Esophagus squamous epithelium (tissue), 5 donors: ENCODE measurements at places on chromosomes 4 and X. TPM values are rescaled to one million over a fixed set of nuclear protein-coding genes. Genes with fewer than 3 reads are reported as not detected.

- H3K4me3 ChIP-seq: no peak overlapping the region
- no peak overlapping the region for H3K27ac ChIP-seq
- H3K27me3 ChIP-seq: no peaks in the 10 kb centered on the region
- no peak for DNase-seq
- peaks cover 4% of the 10 kb centered on the region for H3K4me1 ChIP-seq
- no peaks in the 10 kb centered on the region for H3K36me3 ChIP-seq
These were observed 21.9 kb downstream of the IL15 start for GRCh38 chr4:141658309-141658708.

The GABRB1 gene
- total RNA-seq: not detected

GRCh38 chr4:6824071-6824470 is 41.5 kb downstream of the KIAA0232 start:
- H3K4me3 ChIP-seq: no peak overlapping the region
- H3K4me1 ChIP-seq: no peaks in the 10 kb centered on the region
- H3K27me3 ChIP-seq: no peaks in the 10 kb centered on the region
- H3K27ac ChIP-seq: no peak overlapping the region

- H3K27ac ChIP-seq: peak overlapping the region; percentile 73
- no peaks in the 10 kb centered on the region for H3K36me3 ChIP-seq
- no peak overlapping the region for H3K4me3 ChIP-seq
- no peak for DNase-seq
- no peaks in the 10 kb centered on the region for H3K27me3 ChIP-seq
These were observed 18.6 kb downstream of the CLCN4 start for GRCh38 chrX:10175319-10175871.

DNA sequence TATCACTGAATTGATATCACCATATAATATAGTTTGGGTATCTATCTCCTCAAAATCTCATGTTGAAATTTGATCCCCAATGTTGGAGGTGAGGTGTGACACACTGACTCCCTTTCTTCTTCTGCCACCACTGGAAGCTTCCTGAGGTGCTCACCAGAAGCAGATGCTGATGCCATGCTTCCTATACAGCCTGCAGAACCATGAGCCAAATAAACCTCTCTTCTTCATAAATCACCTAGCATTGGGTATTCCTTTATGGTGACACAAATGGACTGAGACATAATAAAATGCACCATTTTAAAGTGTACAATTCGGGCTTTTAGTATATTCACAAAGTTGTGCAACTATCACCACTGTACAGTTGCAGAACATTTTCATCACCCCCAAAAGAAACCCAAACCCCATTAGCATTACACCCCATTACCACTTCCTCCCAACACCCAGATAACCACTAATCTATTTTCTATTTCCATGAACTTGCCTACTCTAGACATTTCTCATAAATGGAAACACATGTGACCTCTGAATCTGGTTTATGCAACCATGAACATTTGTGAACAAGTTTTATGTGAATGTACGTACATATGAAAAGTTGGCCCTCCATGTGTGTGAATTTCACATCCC is 148.9 kb downstream of the OPHN1 start:
- H3K36me3 ChIP-seq: no peaks in the 10 kb centered on the region
- no peak overlapping the region for H3K4me3 ChIP-seq
- no peak for DNase-seq
- no peaks in the 10 kb centered on the region for H3K27me3 ChIP-seq
- H3K27ac ChIP-seq: no peak overlapping the region

The CDKL2 gene
- total RNA-seq: 0.23 TPM

GRCh38 chr4:47654972-47655693 is 170.1 kb downstream of the ATP10D start:
- H3K36me3 ChIP-seq: no peaks in the 10 kb centered on the region
- no peak overlapping the region for H3K27ac ChIP-seq
- H3K4me1 ChIP-seq: no peaks in the 10 kb centered on the region
- H3K4me3 ChIP-seq: no peak overlapping the region
- H3K27me3 ChIP-seq: no peaks in the 10 kb centered on the region

DNA sequence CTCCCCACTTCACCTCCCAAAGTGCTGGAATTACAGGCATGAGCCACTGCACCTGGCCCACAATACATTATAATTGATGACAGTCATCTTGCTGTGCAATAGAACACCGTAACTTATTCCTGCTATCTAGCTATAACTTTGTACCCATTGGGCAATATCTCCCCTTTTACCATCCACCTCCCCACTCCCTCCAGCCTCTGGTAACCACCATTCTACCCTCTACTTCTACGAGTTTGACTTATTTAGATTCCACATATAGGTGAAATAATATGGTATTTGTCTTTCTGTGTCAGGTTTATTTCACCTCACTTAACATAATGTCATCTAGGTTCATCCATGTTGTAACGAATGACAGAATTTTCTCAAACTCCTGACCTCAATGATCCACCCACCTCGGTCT is 8.2 kb upstream of the TEX11 start:
- no peaks in the 10 kb centered on the region for H3K36me3 ChIP-seq
- no peak for DNase-seq
- no peaks in the 10 kb centered on the region for H3K4me1 ChIP-seq
- no peak overlapping the region for H3K27ac ChIP-seq

The EFHC2 gene
- 3.1 TPM for total RNA-seq

- H3K4me3 ChIP-seq: no peak overlapping the region
- H3K27ac ChIP-seq: no peak overlapping the region
- DNase-seq: no peak
- no peaks in the 10 kb centered on the region for H3K4me1 ChIP-seq
- no peaks in the 10 kb centered on the region for H3K36me3 ChIP-seq
These were observed 136.1 kb upstream of the WDFY3 start for GRCh38 chr4:85102606-85103005.

The HSPA4L gene
- 19.8 TPM for total RNA-seq

- DNase-seq: no peak
- H3K4me1 ChIP-seq: no peaks in the 10 kb centered on the region
- no peaks in the 10 kb centered on the region for H3K36me3 ChIP-seq
- H3K27ac ChIP-seq: no peak overlapping the region
- H3K27me3 ChIP-seq: no peaks in the 10 kb centered on the region
These were observed 486.4 kb upstream of the RPS6KA3 start for GRCh38 chrX:20753076-20753475.

DNA sequence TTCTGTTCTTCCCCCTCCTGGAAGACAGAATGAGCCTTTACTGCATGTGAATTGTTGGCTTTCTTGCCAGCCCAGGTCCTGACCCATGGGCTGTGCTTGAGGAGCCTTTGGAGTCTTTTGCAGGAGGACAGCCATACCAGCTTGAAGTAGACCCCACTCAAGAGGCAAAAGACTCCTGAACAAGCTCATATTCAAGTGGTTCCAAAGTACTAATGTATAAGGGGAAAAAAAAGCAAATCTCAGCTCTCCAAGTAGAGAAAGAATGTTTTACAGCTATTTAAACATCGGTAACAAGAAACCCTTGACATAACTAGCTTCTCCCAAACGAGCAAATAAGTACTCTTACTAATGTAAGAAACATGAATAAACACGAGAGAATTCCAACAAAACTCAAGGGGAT is 174.9 kb upstream of the MXRA5 start:
- no peak for DNase-seq
- no peak overlapping the region for H3K4me3 ChIP-seq
- no peak overlapping the region for H3K27ac ChIP-seq
- H3K36me3 ChIP-seq: no peaks in the 10 kb centered on the region

- H3K27me3 ChIP-seq: no peaks in the 10 kb centered on the region
- H3K36me3 ChIP-seq: no peaks in the 10 kb centered on the region
- H3K27ac ChIP-seq: no peak overlapping the region
- H3K4me1 ChIP-seq: no peaks in the 10 kb centered on the region
- DNase-seq: no peak
These were observed 754.9 kb downstream of the RPA4 start for GRCh38 chrX:97638621-97639020.

- no peaks in the 10 kb centered on the region for H3K27me3 ChIP-seq
- no peak overlapping the region for H3K27ac ChIP-seq
- H3K4me1 ChIP-seq: no peaks in the 10 kb centered on the region
- DNase-seq: no peak
- H3K36me3 ChIP-seq: no peaks in the 10 kb centered on the region
These were observed 193.6 kb downstream of the COX7B2 start for GRCh38 chr4:46715468-46715867.

The SNCA gene
- 0.87 TPM for total RNA-seq

DNA sequence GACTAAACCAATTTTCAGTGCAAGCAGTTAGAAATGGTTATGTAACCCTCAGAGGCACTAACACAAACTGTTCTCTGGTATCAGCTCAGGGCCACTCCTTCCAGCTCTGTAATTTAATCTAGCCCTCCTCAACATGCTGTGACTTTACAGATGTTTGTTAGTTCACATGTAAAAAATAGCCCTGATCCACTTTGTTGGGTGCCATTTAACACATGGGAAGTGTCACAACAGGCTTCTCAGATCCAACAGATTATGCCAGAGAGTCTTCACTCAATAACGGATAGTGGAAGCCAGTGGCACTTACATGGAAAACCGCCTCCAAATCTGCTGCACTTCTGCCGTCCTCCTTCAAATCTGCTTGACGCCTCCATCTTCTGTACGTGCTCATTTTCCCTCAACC is 51.6 kb downstream of the ATP8A1 start:
- H3K27me3 ChIP-seq: no peaks in the 10 kb centered on the region
- DNase-seq: no peak
- H3K4me3 ChIP-seq: no peak overlapping the region
- H3K27ac ChIP-seq: no peak overlapping the region

The KLF8 gene
- total RNA-seq: 38.1 TPM

The RHOXF2B gene
- total RNA-seq: not detected

GRCh38 chrX:151854726-151855495 is 57.8 kb upstream of the MAGEA4 start:
- no peak overlapping the region for H3K4me3 ChIP-seq
- no peak for DNase-seq
- H3K27ac ChIP-seq: no peak overlapping the region
- no peaks in the 10 kb centered on the region for H3K36me3 ChIP-seq
- no peaks in the 10 kb centered on the region for H3K4me1 ChIP-seq

DNA sequence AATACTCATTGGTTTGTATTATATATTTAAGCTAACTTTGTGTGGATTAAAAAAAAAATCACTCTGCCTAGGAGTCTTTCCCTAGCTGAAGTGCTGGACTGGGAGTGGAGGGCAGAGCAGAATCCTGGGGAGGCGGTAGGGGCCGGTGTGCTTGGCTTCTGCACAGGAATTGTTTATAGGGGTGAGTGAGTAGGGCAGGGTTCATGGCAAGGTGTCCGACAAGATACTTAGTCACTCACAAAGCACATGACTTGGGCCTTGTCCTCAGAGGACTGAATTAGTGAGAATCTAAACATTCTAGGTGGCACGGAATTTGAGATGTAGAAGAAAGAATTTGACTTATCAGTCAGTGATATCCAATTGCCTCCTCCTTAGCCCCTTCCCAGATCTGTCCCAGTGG is 32.2 kb downstream of the FNIP2 start:
- H3K27ac ChIP-seq: no peak overlapping the region
- peaks cover 4% of the 10 kb centered on the region for H3K4me1 ChIP-seq
- H3K36me3 ChIP-seq: no peaks in the 10 kb centered on the region
- no peak overlapping the region for H3K4me3 ChIP-seq
- no peak for DNase-seq

The GLRB gene
- total RNA-seq: 1.3 TPM

The FAM114A1 gene
- 71.5 TPM for total RNA-seq

DNA sequence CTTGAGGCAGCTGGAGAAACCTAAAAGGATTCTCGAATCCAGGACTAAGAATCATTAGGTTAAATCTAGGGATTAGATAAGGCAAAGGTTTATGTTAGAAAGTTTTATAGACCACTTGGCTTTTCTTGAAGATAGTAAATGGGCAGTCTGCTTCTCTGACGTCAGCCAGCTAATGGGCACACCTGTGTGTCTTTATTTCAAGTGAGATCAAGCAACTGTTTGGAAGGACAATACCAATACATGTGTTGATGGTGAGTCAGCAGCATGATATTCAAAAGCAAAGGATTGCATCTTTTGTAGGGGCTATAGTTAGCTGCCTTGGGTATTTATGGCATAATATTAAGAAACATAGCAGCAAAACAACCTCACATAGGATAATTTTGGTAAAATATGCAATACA is 46.5 kb upstream of the GRPR start:
- DNase-seq: no peak
- H3K27ac ChIP-seq: no peak overlapping the region
- H3K4me3 ChIP-seq: no peak overlapping the region
